SJSA1 (cell line): ENCODE measurements at places on chromosomes 12 and 14. TPM values are rescaled to one million over a fixed set of nuclear protein-coding genes. Genes with fewer than 3 reads are reported as not detected.

The INSM2 gene
- total RNA-seq: not detected in 2 replicates

The NRL gene
- 1.4 TPM in 1 of 2 replicates, not detected in the other for total RNA-seq

The KRT5 gene
- not detected in 2 replicates for total RNA-seq

The CABP1 gene
- not detected in 2 replicates for total RNA-seq

The LRRC23 gene
- 12.2 and 20.0 TPM in 2 replicates for total RNA-seq

DNA sequence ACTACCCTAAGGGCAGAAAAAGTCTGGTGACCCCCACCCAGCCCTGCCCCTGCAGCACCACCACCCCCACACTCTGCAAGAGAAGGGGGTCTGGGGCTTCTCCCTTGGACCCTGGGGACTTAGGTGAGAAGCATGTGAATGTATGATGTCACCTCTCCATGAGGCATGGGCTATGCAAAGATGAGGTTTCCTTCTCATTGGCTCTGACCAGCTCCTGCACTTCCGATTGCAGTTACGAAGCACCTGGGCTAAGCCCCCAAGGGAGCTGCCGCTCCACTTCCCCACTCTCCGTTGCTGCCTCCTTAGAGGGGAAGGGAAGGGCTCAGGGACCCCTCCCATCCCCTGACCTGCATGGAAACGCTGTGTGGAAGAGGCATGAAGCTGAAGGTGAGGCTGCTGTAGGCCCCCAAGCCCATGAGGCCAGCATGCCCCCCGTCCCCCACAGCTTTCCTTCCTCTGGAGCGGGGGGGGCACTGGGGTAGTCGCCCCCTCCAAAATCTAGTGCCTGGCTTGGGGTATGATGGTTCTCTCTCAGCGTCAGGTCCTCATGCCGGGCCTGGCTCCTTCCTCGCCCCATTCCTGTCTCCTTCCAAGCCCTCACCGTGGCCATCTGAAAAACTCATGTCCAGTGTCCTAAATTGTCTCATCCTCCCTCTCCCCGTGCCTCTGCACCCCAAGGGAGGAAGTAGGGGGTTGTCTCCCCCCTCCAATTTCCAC, 5.5 kb upstream of the DDX23 start:
- DNase-seq: no peak

GRCh38 chr12:2262449-2262848, 209.7 kb downstream of the CACNA1C start:
- DNase-seq: no peak
